ENCODE measurements at places on chromosomes 1 and 21. TPM values are rescaled to one million over a fixed set of nuclear protein-coding genes. Genes with fewer than 3 reads are reported as not detected.

DNA sequence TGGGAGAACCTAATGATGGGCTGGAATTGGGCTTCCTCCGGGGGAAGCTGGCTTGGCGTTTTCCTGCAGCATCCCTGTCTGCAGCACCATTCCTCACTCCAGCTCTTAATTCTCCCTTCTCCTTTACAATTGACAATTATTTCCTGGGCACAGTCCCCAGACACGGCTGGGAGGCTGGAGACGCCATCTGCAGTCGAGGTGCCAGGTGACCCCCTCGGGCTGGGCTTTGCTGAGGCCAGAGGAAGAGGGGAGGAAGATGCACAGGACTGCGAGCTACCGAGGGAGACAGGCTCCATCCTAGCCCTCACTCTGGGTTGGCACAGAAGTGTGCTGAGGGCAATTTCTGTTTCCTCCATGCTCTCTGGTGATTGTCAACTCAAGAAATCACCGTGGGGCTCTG, 453.8 kb downstream of the PTPRU start:
- DNase-seq = no peak

The DNAJC6 gene
- 3.1 TPM for total RNA-seq

DNA sequence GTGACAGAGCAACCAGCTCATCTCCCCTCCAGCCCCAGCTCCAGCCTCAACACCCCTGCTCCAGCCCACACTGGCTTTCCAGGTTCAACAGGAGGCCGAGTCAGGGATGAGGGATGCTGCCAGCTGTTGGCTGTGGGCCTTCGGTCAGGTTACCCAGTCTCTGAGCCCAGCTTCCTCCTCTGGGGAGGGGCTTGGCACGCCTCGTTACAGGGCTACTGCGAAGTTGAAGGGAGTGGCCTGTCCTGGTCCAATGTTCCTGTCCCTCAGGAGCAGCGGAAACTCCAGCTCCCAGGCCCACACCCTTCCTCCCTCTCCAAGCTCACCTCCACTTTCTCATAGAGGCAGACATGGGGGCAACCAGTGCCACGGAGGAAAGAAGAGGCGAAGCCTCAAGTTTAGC, 15.1 kb upstream of the TAS1R2 start:
- DNase-seq = no peak

The CELA3B gene
- total RNA-seq = not detected

The UTS2 gene
- not detected for total RNA-seq

- DNase-seq = no peak
These were observed 692.2 kb downstream of the USP25 start for GRCh38 chr21:16421965-16422364.

The SH3GLB1 gene
- total RNA-seq = 77.9 TPM

The PGBD5 gene
- total RNA-seq = not detected

The NFASC gene
- 0.38 TPM for total RNA-seq

The ZNF648 gene
- 0.07 TPM for total RNA-seq

- no peak for DNase-seq
These were observed 126.7 kb downstream of the NTNG1 start for GRCh38 chr1:107267489-107267888.

The ATP1B1 gene
- 3.3 TPM for total RNA-seq

The AHCTF1 gene
- total RNA-seq = 37.4 TPM

The CGN gene
- 0.69 TPM for total RNA-seq

- no peak for DNase-seq
These were observed 633 bp upstream of the RFX5 start for GRCh38 chr1:151347523-151348246.

DNA sequence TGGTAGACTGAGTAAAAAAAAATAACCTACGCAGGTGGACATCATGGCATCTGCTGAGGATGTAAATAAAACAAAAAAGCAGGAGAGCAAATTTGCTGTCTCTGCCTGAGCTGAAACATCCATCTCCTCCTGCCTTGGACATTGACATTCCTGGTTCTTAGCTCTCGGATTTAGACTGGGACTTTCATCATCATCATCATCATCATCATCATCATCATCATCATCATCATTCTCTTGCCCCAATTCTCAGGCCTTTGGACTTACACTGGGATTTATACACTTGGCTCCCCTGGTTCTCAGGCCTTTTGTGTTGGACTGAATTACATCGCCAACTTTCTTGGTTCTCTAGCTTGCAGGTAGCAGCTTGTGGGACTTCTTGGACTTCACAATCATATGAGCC, 308.4 kb upstream of the BEND5 start:
- no peak for DNase-seq

The PIK3C2B gene
- total RNA-seq = 43.1 TPM

GRCh38 chr1:10734962-10735544, 61.4 kb downstream of the CASZ1 start:
- no peak for DNase-seq

The REN gene
- not detected for total RNA-seq

DNA sequence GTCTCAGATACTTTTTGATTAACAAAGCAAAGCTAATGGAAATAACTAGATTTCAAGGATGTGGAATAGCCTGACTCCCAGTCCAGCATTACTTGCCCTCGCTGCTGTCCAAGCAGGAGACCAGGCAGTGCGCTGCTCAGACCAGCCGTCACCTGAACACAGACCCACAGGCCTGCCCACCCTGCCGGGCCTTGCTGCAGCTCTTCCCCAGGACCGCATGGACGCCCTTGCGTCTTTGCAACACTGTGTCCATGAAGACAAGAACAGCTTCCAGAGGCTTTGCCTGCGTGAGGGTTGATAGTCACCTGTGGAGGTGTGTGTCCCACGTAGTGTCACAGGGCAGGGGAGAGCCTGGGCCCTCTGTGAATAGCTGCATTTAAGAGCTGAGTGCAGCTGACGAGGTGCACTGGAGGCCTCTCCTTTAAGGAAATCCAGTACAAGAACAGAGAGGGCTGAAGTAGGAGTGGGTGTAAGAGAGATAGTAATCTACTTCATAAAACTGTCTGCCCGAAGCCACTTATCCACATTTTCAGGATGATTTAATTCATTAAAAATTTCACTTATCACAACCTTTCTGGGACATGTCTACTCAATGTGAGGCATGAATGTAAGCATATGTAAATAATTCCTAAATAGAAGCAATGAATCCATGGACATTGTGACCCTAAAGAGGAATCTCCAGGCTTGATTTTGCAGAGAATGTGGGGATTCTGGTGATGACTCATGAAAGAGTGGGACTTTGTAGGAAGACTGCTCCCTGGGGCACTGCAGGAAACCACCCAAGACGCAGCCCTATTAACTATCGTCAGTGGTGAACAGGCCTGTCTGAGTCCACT, 176.2 kb upstream of the RAB4A start:
- no peak for DNase-seq

The MLLT11 gene
- total RNA-seq = 5.3 TPM

DNA sequence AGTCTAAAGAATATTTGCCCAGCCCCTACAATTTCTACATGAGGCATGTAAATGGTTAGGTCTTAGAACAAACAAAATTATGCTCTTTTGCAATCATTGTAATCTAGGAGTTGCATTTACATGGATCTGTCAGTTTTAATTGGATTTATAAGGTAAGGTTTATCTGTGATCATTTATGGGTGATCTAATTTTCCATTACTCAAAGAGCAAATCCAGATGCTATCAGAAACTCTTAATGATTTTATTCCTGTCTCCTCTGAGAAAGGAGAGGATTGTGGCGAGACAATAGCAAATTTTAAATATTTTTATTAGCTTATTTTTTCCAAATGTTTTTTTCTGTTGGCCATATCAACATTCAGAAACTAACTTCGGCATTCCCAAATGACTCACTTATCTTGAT, 14.2 kb upstream of the NEGR1 start:
- no peak for DNase-seq

- no peak for DNase-seq
These were observed 14.6 kb upstream of the UMODL1 start for GRCh38 chr21:42056468-42056867.

The AGMAT gene
- total RNA-seq = 7.8 TPM

DNA sequence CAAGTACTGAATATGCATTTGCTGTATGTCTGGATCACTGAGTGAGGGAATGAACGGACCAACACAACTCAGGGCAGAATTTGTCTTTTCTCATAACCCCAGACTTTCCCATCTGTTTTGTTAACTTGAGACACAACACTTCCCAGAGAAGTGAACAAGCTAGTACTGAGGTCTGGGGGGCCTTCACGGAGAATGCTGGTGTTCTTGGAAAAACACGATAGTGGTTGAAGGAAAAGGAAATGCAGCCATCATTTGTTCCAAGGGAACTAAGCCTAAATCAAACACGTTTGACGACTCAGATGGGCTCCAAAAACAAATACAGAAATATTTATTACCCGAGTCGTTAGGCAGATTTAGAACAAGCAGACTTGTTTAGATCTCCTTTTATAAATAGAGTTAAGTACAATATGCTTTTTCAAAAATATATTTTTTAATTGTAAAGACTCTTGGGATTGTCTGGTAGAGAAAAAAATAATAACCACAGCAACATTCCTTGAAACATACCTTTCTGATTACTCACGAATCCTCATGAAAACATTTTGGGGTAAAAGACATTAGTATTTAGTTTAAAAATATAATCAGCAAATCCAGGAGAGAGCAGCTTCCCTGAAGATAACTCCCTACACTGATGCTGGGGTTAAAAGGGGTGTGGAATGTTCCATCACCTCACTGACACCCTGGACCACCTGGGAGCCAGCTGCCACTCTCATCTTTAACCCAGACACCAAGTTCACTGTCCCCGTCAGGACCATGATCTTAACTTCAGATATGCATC, 427.7 kb upstream of the RUNX1 start:
- no peak for DNase-seq

The DPM3 gene
- 58.9 TPM for total RNA-seq

DNA sequence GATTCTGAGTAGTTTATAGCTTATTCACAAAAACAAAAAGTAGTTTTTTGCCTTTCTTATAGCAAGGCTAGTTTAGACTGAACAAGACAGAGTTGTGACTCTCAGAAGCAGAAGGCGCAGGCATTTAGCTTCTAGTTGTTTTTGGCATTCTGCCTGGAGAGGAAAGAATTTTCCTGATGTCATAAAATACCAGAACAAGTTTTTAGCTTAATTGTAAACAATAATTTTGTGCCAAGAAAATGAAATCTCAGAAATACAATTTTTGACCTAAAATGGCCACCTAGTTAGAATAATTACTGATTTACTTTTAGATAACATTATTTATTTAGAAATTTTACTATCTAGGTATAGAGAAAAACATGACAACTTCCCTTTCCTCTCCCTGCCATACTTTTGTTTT, 1.0 kb downstream of the DNAJB4 start:
- no peak for DNase-seq

- no peak for DNase-seq
These were observed 125.0 kb upstream of the JUN start for GRCh38 chr1:58908561-58909560.

DNA sequence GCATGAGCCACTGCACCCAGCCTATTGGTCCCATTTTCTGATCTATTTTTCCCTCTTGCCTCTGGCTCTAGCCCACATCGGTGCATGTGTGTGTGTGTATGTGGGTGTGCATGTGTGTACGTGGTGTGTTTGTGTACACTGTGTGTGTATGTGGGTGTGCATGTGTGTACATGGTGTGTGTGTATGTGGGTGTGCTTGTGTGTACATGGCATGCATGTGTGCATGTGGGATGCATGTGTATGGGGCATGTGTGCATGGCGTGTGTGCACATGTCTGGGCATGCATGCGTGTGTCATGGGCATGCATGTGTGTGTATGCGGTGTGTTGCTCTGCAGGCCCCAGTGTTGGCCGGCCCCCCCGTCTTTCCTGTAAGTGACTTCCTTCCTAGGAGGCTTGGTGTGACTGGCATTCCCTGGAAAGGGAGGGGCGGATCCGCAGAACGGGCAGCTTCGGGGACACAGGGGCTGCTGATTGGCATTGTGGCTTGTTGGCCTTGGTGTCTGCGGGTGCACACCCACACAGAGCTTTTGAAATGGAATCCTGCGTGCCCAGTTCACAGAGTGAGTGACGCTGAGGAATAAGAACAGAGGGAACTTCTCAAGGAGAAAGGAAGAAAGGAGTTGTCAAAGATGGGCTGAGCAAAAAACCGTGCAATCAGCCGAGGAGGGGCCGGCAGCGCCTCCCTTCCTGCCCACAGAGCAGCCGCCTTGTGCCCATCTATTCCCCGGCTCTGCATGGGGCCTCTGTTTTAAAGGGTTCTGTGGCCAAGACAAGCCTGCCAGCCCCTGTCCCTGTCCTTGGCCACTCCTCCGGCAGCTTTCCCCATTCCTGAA, 8.0 kb downstream of the PDXK start:
- no peak for DNase-seq

- no peak for DNase-seq
These were observed 419.8 kb upstream of the NFIA start for GRCh38 chr1:60662486-60663044.

The SVBP gene
- 20.0 TPM for total RNA-seq

DNA sequence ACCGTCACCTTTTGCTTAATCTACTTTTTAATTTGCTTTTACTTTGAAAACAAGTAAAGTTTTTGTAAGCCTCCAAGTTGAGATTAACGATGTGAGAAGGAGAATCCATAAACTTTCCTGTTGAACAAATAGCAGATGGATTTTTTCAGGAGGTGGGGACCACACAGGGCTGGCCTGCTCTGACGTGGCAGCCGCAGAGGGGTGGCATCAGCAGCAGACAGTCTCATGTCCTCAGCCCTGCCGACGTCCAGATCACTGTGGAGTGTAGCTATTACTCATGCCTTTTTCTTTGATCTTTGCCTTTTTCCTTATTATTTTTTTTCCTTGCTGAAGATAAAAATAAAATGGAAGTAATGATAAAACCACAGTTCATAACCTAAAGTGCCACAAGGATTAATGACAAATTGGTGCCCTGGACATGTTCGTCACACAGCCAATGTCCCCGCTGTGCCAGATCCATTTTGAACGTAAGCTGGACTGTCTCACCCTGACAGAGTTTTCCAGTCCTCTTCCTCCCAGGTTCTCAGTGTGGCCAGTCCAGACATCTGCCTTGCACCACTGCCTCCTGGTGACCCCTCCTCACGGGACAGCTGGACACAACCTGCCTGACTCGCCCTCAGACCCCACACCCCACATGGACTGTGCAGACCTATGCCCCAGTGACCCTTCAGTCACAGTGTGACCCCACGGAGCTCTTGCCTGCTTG, 15.4 kb upstream of the ZBTB21 start:
- DNase-seq = no peak

- DNase-seq = no peak
These were observed 657 bp upstream of the HDAC1 start for GRCh38 chr1:32291145-32291707.

DNA sequence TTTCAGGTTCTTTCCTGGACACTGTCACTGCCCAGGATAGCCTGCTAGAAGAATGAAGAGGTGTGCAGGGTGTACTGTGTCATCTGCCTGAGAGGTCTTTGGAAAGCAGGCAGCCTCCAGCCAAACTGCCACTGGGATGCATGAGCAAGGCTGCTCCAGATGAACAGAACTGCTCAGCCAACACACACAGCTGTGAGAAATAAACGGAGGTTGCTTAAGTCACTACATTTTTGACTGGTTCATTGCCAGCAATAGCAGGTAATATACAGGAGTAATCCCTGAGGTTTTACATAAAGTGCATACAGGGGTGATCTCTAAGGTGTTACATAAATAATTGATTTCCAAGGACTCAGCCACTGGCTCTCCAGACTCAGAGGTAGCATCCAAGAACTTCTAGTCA, 516.9 kb downstream of the BRINP3 start:
- DNase-seq = no peak

- DNase-seq = no peak
These were observed 15.9 kb downstream of the ATP6V1G3 start for GRCh38 chr1:198524556-198524955.

- no peak for DNase-seq
These were observed 13.3 kb downstream of the FBXO42 start for GRCh38 chr1:16338961-16339360.

The IGSF3 gene
- total RNA-seq = 3.3 TPM

All from activated T-cell treated with anti-CD3 and anti-CD28 coated beads, Interleukin-2, amount 50 U/mL, for 72 hours (primary cell).